ENCODE measurements at places on chromosomes 7 and 10.

DNA sequence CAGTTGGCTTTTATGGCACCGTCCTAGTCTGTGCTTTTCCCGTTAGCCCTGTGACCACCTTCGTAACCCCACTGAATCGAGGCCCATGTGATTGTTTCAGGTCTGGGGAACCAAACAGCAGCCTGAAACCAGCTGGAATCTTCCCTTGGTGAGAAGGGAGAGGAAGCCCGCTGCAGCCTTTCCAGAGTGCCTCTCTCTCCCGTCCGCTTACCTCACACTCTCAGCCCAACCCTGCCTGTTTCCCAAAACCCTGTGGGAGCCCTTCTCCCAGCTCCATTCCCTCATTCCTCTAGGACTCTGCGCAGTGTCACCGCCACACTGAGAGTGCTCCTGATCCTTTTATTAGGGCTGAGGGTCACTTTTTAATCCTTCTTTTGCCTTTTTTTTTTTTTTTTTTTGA lies 139.6 kb downstream of the WDR37 start:
- DNase-seq: no peak

- no peak for DNase-seq
Observed at GRCh38 chr7:64098-64915, 128.1 kb upstream of the FAM20C start.

- DNase-seq: no peak
Observed at GRCh38 chr7:19112274-19113001, 5.0 kb downstream of the TWIST1 start.

GRCh38 chr10:88693392-88694020 lies 12.5 kb upstream of the LIPK start:
- no peak for DNase-seq

- DNase-seq: no peak
Observed at GRCh38 chr10:86673827-86674581, 5.7 kb downstream of the LDB3 start.
